ENCODE measurements at places on chromosomes 7 and 10. TPM values are rescaled to one million over a fixed set of nuclear protein-coding genes. Genes with fewer than 3 reads are reported as not detected.

DNA sequence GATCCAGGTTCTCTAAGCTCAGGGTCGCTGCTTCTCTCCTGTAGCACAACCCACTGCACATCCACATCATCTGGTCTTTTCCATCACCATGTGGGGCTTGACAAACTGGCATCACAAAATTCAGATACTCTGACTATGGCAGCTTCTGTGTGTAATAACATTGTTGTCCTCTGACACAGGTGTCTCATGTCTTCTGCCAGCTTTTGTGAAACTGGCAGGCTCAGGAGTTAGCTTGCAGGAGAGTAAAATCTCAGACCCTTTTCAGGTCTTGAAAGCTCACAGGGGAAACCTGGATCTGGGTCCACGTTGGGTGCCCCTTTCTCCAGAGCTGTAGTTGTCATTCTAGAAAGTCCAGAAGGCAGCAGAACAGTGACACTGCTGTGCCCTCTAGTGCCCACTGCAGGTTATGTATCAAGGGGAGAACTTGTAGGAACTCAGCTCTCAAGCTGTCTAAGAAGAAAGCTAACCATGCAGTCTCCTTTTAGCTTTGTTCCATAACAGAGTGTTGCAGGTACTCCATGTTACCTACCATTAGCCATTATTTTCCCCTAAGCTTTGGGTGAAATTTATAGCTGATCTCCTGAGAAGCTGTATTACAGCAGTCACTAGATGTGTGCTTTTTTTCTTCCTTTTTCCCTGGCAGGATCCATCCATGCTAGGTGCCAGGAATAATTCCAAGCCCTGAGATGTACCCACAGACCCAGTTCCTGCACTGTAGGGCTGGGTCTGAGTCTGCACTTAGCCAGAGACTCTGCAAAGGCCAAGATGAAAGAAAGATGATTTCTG, 102.7 kb downstream of the ZNF248 start:
- H3K4me3 ChIP-seq, result no peak overlapping the region
- H3K4me1 ChIP-seq, result no peaks in the 10 kb centered on the region
- H3K27ac ChIP-seq, result no peak overlapping the region

DNA sequence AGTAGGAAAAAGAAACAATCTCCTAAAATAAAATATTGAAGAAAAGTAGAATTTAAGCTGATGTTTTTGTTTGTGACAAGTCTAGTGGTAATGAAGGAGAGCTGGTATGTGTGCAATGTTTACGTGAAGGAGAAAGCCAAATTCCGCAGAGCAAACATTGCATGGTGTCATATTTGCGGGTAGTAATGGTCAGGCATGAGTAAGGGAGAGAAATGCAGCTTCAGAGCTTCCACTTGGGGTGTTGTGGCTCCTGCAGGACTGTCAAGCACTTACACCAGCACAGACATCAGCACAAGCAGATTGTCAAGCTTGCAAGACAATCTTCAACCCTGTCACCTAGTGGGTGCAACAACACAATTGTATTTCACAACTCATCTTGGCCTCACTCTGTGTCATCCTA, 136.5 kb upstream of the ETV1 start:
- no peak for DNase-seq
- no peaks in the 10 kb centered on the region for H3K36me3 ChIP-seq
- H3K27me3 ChIP-seq, result no peaks in the 10 kb centered on the region
- H3K27ac ChIP-seq, result no peak overlapping the region
- no peak overlapping the region for H3K4me3 ChIP-seq
- H3K4me1 ChIP-seq, result no peaks in the 10 kb centered on the region

The PRR15 gene
- total RNA-seq, result 0.17 TPM

- no peak overlapping the region for H3K4me3 ChIP-seq
- no peaks in the 10 kb centered on the region for H3K4me1 ChIP-seq
- H3K36me3 ChIP-seq, result no peaks in the 10 kb centered on the region
- no peak for DNase-seq
- H3K27ac ChIP-seq, result no peak overlapping the region
- no peaks in the 10 kb centered on the region for H3K27me3 ChIP-seq
These were observed 10.0 kb downstream of the NMT2 start for GRCh38 chr10:15158448-15158847.

The ASB10 gene
- total RNA-seq, result not detected

All from A673 (cell line).